GOT3 (cell line): ENCODE measurements at places on chromosomes 12 and 14.

- no peak for DNase-seq
Measured at GRCh38 chr12:69404851-69405565, 45.5 kb downstream of the YEATS4 start.

- no peak for DNase-seq
Measured at GRCh38 chr14:104891664-104892530, 26.8 kb downstream of the CEP170B start.

DNA sequence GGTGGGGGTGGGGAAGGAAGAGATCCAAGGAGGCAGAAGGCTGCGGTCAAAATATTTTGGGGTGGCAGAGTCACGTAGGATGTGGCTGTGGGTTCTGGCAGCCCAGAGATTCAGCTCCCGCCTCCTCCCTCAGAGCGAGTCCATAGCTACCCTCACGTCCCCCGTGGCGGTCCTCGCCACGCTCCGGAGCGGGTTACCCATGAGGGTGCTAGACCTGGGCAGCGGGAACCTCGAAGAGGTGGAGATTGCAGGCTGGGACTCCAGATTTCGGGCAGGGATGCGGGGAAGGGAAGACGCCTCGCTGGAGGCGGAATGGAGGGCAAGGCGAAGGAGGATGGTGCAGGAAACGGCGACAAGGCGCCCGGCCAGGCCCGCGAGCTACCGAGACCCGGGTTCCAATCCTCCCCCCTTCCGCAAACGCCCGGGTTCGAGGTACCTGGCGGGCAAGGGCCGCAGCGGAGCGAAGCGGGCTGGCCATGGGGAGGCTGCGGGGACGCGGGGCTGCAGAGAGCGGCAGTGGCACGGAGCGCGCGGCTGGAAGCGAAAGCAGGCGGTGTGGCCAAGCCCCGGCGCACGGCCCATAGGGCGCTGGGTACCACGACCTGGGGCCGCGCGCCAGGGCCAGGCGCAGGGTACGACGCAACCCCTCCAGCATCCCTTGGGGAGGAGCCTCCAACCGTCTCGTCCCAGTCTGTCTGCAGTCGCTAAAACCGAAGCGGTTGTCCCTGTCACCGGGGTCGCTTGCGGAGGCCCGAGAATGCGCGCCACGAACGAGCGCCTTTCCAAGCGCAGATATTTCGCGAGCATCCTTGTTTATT is 46.2 kb downstream of the BCAT1 start:
- no peak for DNase-seq

DNA sequence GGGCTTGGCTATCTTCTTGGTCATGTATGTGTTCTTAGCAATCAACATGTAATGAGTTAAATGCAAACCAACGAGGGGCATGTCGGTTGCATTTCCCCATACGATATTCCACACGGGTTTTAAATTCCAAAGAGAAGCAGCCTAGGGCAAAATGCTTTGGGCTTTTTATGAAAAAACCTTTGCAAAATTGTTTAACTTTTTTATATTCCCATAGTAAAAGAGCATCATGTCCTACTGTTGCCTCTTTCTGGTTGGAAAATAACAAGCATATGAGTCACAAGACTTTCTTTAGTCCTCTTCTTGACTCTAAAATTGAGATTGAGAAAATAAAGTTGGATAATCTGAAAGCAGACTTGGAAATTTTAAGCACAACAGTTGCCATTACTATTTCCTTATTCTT is 3.8 kb upstream of the DIO2 start:
- DNase-seq, result no peak

DNA sequence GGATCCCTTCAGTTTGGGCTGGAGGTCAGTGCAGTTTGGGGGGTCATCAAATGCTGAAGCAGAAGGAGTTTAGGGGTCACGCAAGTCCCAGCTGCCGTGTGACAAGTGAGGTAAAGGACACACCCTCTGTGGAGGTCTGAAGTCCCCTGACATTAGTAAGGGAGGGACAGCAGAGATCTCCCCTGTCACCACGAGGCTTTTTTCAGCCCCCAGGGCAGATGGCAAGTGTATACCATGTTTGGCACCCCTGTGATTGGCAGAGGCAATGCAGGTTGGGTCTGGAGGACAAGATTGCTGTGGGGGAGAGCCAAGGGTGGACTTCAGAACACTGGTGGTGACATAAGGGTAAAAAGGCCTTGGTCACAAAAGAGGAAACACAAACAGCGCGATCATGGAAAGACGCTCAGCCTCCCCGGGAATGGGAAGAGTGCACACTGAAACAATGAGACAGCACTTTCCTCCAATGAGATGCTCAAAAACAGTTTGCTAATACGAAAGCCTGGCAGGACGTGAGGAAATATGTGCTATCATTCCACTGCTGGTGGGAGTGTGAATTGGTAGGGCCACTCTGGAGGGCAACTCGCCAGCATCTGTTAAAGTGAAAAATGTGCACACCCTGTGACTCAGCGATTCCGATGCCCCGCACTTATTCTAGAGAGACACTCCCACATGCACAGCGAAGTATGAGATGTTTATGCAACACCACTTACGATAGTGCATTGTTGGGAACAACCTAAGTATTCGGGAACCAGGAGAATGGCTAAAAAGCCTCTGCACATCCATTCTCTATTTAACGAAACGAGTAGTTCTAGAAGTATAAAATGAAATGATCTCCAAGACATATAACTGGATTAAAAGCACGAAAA is 14.4 kb upstream of the CD27 start:
- peak; percentile 67 for DNase-seq

- DNase-seq, result no peak
Measured at GRCh38 chr14:56102941-56103340, 15.3 kb upstream of the PELI2 start.

- DNase-seq, result no peak
Measured at GRCh38 chr14:64186231-64187129, 107.7 kb downstream of the ESR2 start.

GRCh38 chr12:76449016-76449415 is 100.8 kb upstream of the BBS10 start:
- DNase-seq, result no peak

GRCh38 chr12:122558745-122559641 is 31.9 kb downstream of the KNTC1 start:
- no peak for DNase-seq

GRCh38 chr12:100970894-100971293 is 176.3 kb downstream of the ANO4 start:
- DNase-seq, result no peak

GRCh38 chr14:64518229-64518628 is 13.7 kb downstream of the ZBTB1 start:
- DNase-seq, result no peak

DNA sequence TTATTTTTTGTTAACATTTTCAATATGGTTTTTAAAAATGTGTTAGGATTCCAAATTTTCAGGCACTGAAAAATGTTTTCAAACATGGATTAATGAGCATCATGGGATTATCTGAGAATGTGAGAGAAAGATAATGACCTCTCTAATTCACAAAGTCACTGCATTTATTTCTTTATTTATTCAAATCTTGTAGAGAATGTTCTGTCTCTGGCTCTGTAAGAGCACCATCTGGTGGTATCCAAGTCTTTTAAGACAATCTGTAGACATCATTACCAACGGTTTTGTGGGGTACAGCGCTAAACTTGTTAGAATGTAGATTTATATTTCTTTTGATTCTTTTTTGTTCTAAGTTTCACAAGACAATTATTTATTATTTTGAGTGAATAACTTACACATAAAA is 956.0 kb upstream of the NOVA1 start:
- DNase-seq, result no peak

- no peak for DNase-seq
Measured at GRCh38 chr14:77883131-77883846, 83.4 kb downstream of the ADCK1 start.

DNA sequence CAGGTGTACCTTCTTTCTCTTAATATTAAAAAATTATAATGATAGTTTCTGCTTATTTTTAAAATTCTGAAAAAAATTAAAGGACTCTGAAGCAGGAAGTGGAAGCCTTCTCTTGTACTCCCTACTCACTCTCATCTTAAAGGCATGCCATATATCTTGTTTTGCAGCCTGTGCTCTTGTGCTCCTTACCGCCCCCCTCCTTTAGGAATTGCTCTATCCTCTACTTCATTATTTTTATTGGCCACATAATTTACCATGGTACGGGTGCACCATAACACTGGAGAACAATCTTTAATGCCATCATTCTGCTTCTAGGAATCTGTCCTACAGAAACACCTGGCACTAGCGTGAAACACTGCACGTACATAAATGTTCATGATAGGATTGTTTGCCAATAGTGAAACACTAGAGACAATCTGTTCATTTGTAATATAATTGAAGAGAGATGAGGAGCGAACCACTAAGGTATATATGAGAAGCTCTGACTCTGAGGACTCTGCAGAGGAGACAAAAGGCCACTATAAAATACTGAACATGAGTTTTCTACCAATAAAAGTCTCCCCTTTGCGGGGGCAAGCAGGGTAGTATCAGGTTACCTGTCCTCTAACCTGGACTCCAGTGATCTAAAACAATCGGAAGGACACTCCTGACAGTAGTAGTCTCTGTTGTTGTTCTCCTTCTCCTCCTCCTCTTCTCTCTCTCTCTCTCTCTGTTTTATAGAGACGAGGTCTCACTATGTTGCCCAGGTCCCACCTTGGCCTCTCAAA is 6.3 kb upstream of the NYNRIN start:
- no peak for DNase-seq

- no peak for DNase-seq
Measured at GRCh38 chr12:114625294-114625851, 58.6 kb downstream of the TBX3 start.

DNA sequence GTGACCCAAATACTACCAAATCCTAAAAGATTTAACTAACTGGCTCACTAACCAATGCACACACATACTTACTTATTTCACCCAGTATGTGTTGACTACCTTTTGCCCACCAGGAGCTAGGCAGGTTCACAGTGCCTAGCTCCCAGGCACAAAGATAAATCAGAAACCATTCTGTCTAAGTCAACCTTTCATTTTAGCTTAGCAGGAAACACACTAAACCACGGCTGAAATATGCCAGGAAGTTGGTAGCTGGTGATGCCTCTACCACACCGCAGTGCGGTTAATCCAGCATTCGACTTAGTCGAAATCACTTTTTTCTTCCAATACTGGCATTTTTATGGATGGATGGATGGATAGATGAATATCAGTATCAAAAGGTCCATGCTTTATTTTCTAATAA is 597.7 kb downstream of the DIO2 start:
- DNase-seq, result no peak

- no peak for DNase-seq
Measured at GRCh38 chr14:64738281-64738804, 34.1 kb downstream of the PLEKHG3 start.

- DNase-seq, result no peak
Measured at GRCh38 chr12:72098622-72099021, 160.0 kb downstream of the TPH2 start.

GRCh38 chr14:75249958-75250336 is 28.7 kb upstream of the FOS start:
- DNase-seq, result no peak

DNA sequence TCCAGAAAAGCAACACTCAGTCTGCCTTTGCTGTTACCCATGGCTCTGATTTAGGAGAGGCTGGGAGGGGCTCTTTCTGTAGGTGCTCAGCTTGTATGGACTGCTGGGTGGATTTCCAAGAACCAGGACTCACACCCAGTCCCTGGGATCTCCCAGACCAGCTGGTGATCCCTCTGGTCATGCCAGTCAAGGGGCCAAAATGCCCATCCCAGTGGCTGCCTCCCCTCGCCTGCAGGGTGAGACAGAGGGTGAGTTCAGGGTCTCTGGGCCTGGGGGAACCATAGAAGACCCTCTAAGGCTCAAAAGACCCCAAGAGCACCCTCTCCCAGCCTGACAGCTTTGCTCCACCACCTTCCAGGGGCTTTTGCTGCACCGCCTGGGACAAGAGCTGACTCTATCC is 78.6 kb upstream of the MYL2 start:
- DNase-seq, result no peak

- DNase-seq, result no peak
Measured at GRCh38 chr12:45298721-45299692, 83.1 kb downstream of the ANO6 start.

- DNase-seq, result no peak
Measured at GRCh38 chr12:103571286-103571685, 15.8 kb upstream of the STAB2 start.

DNA sequence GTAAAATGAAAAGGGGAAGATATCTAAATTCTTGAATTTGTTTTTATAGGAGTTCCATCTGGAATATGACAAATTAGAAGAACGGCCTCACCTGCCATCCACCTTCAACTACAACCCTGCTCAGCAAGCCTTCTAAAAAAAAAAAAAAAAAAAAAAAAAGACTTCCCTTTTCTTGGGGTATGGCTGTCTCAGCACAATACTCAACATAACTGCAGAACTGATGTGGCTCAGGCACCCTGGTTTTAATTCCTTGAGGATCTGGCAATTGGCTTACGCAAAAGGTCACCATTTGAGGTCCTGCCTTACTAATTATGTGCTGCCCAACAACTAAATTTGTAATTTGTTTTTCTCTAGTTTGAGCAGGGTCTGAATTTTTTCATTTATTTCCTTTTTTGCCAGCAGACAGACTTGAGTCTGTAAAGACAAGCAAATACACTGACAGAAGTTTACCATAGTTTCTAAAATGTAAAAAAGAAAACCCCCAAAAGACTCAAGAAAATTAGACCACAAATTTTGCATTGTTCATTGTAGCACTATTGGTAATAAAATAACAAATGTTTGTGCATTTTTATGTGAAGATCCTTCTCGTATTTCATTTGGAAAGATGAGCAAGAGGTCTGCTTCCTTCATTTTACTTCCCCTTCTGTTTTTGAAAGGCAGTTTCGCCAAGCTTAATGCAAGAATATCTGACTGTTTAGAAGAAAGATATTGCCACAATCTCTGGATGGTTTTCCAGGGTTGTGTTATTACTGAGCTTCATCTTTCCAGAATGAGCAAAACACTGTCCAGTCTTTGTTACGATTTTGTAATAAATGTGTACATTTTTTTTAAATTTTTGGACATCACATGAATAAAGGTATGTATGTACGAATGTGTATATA is 12.1 kb upstream of the KCNMB4 start:
- no peak for DNase-seq

GRCh38 chr12:65192963-65193516 is 23.7 kb downstream of the LEMD3 start:
- no peak for DNase-seq

GRCh38 chr12:95177201-95177768 is 40.0 kb downstream of the FGD6 start:
- DNase-seq, result no peak

DNA sequence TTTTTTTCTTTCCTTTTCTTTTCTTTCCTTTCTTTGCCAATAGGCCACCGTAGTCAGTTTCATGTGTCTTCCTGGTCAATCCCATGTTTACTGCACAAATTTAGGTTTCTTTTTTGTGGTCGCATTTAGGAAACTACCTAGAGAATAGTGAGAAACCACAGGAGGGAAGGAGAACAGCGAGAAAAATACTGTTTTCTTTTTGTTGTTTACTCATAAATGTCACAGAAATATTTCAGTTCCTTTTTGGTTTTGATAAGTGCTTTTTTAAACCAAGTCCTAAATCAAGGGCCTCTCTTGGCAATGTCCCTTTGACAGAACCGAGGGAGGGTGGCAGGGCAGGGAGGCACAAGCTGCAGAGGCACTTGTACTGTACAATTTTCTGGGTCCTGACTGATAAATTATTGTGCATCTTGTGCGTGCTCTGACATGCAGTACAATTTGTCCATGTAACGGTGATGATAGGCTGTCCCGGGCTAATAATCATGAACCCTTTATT is 326.1 kb downstream of the CACNA1C start:
- no peak for DNase-seq
